ENCODE measurements at places on chromosomes 3 and 15.

GRCh38 chr15:76941636-76942035, 10.1 kb downstream of the RCN2 start:
- DNase-seq, result no peak

GRCh38 chr3:49461443-49462171, 8.5 kb upstream of the DAG1 start:
- DNase-seq, result no peak

GRCh38 chr3:62870321-62870720, 4.9 kb downstream of the CADPS start:
- DNase-seq, result no peak

- no peak for DNase-seq
Measured at GRCh38 chr3:10310578-10310977, 10.3 kb downstream of the SEC13 start.

DNA sequence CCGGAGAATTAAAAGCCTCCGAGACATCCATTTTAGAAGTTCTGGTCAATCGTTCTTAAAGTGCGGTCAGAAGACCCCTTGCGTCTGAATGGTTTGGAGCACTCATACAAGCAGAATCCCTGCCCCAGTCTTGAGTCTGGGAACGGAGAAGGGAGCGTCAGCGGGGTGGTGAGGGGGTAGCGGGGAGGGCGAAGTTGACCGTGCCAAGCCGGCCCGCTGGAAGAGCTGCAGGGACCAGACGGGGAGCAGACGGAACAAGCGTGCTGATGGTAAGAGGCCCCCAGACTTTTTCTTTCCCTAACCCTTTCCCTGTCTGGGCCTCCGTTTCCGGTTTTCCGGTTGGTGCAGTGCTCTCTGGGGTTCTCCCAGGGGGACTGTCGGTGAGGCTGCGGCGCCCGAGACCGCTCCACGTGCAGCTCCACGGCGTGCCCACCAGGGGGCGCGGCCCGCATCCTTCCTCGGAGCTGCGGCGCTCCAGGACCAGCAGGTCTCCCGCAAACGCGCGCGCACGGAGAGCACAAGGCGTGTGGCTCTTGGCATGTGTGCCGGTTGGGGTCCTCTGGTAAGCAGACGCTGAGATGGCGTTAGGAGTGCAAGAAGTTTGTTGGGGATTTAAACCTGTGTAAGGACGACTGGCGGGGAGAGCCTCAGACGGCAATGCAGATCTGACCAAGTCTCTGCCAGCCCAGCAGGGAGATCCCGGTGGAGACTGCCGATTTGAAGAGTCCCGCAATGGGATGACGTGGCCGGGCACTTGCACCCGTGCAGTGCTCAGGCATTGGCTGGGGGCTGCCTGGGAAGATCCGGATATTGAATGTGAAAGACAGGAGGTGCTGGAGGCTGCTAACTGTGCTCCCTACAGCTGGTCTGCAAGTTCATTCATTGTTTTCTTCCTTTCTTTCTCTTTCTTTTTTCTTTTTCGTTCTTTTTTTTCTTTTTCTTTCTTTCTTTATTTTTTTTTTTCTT, 19.2 kb upstream of the CORO2B start:
- DNase-seq, result peak; percentile 83

DNA sequence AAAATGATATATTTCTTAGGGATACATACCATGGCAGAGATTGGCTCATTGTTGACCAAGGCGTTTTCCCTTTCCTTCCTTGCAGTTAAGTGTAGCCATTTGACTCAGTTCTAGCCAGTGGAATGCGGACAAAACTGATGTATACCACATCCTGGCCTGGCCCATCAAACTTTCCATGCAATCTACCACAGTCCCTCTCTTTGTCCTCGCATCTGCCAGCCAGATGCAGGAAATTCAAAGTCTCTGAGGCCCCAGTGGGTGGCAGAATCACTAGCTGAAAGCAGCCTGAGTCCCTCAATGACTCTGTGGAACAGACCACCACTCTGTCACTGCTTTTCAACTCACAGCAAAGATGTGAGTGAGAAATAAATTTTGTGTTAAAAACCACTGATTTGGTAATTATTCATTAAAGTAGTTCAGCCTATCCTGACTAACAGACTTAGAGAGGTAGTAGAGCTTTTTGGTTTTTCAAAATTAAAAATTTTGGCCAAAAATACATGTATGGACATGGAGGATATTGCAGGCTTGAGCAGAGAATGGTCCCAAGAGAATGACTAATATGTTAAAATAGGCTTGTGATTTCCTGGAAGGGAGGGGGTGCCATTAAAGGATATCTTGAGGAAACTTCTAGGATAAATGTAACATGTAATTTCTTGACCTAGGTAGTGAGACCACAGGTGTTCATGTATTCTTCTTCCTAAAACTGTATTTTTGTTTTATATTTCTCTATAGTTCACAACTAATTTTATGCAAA, 10.9 kb downstream of the LRRFIP2 start:
- DNase-seq, result no peak

DNA sequence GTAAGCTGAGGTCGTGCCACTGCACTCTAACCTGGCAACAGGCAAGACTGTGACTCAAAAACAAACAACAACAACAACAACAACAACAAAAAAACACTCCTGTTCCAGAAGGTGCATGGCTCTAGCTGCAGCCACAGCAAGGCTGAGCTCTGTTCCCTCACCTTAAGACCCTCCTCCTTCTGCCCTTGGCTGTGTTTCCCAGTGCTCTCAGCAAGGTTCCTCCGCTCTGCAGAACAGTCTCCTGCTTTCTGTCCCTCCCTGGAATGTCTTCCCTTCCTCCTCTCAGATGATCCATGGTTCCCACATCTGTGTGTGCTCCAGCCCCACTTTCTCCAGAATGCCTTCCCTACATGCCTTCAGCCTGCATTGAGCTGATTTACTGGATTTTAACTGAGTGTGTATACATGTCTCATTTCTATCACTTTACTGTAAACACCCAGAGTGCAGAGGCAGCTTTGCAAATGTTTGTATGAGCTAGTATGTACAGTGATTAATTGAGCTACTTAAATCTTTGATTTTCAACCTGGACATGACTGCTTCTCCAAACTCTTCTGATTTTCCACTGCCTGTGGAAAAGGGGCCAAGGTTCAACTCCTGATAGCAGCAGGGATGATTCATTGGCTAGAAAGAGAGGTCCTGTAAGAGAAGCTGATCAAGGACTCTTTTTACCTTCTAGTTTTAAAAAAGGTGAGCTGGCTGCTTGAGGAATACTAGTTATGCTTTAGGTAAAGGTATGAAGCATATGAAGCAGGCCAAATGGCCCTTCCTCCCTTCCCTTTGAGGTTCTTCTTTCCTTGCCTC, 14.7 kb downstream of the ANKUB1 start:
- no peak for DNase-seq

DNA sequence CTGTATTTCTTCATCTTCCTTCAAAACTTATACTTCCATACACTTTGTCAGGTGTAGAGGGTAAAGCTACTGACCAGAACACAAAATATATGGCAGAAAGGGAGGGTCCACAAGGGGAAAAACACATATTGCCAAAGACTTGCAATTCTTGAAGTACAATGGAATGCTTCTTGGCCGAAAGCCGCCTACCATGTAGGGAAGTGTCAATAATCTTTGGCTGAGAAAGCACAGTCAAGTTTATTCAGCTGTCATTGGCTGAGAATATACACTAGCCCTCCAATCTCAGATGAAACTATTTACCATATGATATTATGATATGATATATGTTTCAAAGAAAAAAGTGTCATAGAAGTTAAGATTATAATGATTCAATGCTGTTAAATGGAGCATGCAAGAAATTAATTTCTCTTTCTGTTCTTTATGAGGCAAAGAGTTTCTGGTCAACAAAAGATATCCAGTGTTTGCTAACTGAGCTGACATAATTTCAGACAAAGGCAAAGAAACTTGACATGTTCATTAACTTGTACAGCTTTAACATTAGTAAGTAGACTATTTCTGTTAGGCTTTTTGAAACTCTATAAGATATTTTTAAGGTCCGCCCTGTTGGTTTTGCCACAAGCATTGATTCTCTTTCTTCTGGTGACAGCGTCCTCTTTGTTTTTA, 89.0 kb upstream of the LPP start:
- no peak for DNase-seq

GRCh38 chr3:104892044-104892443, 474.7 kb upstream of the ALCAM start:
- no peak for DNase-seq

GRCh38 chr3:33115024-33115768, 1.4 kb downstream of the CRTAP start:
- DNase-seq, result no peak

DNA sequence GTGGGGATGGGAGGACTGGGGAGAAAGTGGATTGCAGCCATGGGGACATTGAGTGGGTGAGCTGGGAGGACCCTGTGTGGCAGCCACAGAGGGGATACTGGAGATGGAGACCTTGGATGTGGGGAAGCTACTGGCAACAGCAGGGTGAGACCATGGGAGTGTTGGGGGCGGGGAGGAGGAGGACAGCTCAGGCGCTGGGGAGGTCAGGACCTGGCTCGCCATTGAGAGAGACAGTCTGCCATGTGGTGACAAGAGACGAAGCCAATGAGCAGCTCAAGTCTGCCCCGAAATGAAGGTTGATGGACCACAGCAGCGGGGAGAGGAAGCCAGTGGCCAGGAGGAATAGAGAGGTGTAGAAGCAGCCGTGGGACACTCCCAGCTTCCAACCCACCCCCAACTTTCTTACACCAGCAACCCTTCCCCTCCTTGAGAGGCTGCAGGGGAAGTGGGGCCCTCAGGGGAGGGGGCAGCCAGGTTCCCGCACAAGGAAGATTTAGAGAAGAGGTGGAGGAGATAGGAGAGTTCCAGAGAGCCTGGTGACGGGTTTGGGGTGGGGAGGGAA, 118.1 kb downstream of the ASB7 start:
- DNase-seq, result no peak

DNA sequence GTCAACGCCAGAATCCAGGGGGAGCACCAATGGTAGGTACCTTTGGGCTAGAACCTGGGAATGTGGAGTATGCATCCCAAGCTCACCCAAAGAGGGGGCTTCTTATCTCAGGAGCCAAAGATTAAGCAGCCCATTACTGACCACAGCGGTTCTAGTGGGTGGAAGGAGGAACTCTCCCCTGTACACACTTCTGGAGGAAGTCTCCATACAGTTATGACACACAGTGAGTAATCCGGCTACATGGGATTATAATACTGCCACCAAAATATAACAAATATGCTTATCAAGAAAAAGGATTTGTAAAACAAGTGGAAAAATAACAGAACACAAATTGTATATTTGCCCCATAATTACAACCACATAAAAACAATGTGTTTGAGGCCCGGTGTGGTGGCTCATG, 8.4 kb downstream of the MYO1E start:
- no peak for DNase-seq

DNA sequence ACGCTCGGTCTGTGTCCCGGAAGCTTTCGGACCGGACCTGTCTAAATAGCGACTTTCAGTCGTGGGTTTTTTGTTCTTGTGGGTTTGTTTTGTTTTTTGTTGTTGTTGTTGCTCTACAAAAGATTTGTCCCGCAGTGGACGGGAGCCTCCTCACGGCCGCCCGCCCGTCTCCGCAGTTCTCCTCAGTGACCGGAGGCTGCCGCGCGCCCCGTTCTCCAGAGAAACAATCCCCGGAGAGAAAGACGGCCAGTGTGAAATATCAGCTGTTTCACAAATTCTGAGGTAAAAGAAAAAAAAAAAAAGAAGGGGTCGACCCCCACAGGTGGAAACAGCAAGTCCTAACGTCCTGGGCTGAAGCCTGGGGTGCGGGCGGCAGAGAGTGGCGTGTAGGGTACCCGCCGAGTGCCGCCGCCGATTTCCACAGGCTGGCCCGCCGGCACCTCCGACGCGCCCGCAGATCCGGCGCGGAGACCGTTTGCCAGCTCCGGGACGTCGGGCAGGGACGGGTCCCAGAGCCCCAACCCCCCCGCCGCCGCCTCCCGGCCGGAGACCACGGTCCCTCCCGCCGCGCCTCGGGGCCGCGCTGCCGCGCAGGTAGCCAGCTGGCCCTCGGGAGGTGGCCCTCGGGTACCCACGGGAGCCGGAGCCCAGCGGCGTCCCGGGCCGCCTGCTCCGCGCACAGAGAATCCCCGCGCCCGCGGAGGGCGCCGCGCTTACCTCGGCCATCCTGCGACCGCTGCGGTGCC, 478 bp downstream of the BNC1 start:
- DNase-seq, result no peak

DNA sequence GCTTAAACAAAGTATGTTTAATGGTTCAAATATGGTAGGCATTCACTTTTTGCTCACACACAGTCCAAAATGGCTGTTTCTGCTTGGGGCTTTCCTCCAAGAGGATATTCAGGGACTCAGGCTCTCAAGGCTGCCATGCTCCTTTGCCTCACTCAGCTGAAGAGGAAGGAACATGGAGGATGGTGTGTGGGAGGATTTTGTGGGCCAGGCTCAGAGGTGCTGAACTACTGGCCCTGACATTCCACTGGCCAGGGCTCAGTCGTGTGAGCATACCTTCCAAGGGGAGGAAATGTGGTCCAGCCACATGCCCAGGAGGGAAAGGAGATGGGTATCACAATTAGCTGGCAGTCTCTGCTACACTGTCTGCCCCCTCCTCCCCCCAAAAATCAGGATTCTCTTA, 8.7 kb downstream of the PXYLP1 start:
- no peak for DNase-seq

GRCh38 chr3:196193133-196193735, 18.0 kb downstream of the ZDHHC19 start:
- DNase-seq, result no peak

DNA sequence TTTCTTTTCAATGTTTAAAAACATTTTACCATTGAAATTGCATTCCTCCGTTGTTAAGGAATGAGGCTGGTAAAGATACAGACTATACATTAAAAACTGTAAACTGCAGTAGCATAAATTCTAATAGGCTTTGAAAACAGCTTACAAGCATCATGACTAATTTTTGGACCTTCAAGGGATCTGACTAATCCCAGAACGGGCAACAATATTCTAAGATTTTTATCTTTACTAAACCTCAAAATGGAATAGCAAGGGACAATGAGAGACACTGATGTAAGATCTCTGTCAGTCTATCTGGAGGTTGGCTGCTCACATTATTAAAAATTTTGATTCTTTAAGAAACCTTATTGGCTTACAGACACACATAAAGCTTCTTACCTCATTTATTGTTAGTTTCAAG, 74.7 kb downstream of the BTD start:
- no peak for DNase-seq

DNA sequence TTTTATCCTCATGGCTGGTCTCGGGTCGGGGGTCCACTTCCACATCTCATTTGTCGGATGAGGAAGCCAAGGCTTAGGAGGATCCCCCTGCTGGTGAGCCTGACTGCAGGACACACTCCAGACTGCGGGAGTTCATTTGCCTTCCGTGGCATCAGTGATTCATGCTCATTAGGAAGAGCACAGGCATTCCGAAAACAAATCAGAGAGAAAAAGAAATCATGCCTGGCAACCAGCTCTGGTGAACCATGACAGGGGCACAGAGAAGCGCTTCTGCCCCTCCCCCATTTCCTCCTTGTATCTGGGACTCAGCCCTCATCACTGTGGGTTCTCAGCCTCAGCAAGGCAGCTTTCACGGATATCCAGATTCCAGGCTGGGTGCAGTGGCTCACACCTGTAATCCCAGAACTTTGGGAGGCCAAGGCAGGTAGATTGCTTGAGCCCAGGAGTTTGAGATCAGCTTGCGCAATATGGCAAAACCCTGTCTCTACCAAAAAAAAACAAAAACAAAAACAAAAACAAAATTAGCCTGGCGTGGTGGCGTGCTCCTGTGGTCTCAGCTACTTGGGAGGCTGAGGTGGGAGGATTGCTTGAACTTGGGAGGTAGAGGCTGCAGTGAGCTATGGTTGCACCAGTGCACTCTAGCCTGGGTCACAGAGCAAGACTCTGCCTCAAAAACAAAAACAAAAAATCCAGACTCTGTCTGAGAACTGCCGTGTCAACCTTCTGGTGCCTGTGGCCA, 28.4 kb downstream of the IRAK2 start:
- no peak for DNase-seq

All from NCI-H1105 treated with DMSO at 0.1 percent for 48 hours (cell line).